ENCODE measurements at places on chromosomes 4 and X.

DNA sequence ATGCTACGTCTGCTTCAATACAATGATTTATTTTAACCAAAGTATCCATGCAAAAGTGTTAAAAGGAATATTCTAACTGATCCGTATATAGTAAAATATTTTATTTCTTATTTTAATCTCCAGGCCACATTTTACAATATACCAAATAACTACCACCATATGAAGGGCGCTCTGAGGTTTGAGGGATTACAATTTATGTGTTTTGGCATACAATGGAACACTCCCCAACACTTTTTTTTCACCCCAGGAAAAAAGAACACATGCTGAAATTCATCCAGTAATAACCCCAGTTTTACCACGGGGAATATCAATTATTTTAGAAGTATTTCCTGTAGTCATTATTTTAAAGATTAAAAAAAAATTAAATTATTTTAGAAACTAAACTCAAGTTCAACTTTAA is 65.4 kb downstream of the APBB2 start:
- DNase-seq: no peak

- no peak for DNase-seq
These were observed 114.7 kb upstream of the ARMCX2 start for GRCh38 chrX:101774340-101774739.

- DNase-seq: peak; percentile 19
These were observed at the start of gene GPRASP1 for GRCh38 chrX:102651242-102652011. GPRASP1 (plus strand) TSS chrX:102651483; CDS start chrX:102653914, 2,431 bp downstream.

DNA sequence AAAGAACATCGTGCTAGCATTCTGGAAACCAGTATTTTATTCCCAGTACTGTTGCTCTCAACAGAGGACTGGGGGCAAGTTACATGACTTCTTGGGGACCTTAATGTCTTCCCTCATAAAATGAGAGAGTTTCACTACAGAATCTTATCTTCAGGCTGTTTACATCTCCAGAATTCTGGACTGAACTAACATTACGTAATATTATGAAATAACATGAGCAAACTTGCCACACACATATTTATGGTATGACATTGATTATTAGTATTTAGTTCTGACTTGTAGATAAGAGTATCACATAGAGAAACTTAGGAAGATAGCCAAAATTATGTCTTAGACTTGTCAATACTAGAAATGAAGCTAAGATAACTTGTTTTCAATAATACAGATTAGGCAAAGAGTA is 68.0 kb downstream of the NFKB1 start:
- no peak for DNase-seq

GRCh38 chrX:104566681-104567501 is 892 bp downstream of the IL1RAPL2 start:
- DNase-seq: no peak

- no peak for DNase-seq
These were observed 35.2 kb downstream of the SLC25A5 start for GRCh38 chrX:119503484-119503861.

DNA sequence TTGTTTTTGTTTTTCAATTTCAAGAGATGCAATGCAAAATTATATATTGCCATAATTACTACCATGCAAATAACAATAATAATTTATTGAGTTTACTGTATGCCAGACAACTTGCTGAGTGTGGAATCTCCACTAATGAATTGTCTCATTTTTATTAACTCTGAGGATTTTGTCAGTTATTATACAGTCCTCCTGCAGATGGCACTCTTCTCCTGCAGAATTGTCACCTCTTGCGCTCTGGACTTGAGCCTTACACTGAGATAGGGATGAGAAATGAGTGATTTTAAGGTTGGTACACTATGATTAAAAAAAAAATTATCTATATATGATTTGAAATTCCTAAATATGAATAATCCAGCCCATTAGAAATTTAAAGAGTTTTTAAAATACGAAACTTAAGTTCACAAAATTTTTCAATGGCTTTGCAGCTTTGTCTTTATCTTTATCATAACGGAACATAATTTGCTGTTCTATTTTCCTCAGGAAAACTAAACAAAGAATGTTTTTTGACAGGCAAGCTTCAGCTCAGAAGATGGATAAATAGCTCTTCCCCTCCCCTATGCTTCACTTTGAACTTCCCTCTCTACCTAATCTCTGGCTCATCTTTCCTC is 12.7 kb upstream of the PAQR3 start:
- no peak for DNase-seq

DNA sequence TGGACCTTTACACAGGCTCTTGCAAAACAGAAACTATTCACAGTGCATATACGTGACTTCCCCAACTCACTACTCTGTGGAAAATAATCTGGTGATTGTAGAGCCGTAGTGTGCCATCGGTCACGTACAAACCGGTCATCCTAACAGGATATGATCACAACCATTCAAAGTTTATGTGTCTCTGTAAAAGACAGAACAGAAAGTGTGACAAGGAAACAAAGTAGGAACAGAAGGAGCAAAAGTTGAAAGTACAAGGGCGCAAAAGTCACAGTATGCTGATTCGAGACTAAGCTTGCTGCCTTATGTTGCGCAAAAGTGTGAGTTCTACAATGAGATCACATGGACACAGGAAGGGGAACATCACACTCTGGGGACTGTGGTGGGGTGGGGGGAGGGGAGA is 18.6 kb downstream of the MEPE start:
- no peak for DNase-seq

GRCh38 chr4:173257732-173258717 is 76.1 kb downstream of the HMGB2 start:
- DNase-seq: peak; percentile 21

GRCh38 chr4:68361146-68361589 is 11.3 kb upstream of the YTHDC1 start:
- no peak for DNase-seq

DNA sequence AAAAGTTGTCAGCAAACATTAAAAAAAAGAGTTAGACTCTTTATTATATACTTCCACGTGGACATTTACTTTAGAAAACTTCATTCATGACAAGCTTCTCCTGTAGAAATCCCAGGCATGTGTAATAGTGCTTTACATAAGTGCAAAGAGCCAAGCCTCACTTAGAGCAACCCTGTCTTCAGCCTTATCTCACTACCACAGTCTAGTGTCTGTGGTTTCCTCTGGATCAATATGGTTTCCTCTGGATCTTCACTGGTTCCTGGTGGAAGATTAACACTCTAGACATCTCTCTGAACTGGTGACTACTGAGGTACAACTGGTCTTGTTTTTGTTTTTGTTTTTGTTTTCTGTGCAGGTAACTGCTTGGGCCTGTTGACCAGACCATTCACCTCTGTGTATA is 18.4 kb upstream of the ARMCX5 start:
- DNase-seq: no peak

GRCh38 chr4:105147553-105148161 is 981 bp downstream of the TET2 start:
- no peak for DNase-seq

DNA sequence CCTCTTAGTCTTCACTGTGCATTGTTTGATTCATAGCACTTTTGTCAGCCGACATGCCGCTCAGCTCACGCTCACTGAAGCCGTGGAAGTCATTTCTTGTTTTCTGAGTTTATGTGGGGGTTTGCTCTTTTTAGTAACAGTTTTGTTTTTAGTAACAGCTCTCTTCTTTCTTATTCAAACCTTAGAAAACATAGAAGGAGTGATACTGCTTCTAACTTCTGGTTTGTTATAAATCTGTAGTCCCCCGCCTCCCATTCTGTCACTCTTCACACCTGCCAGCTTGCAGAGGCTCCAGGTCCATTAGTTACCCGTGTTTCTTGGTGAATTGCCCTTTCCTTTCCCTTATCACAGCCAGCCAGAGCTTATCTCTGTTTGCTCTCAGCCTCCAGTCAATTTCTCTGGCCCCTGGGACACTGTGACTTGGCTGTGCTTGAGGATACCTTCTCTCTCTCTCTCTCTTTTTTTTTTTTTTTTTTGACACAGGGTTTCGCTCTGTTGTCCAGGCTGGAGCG is 50.5 kb downstream of the GRK4 start:
- DNase-seq: no peak

- DNase-seq: no peak
These were observed 945.5 kb upstream of the AGA start for GRCh38 chr4:178387756-178388155.

DNA sequence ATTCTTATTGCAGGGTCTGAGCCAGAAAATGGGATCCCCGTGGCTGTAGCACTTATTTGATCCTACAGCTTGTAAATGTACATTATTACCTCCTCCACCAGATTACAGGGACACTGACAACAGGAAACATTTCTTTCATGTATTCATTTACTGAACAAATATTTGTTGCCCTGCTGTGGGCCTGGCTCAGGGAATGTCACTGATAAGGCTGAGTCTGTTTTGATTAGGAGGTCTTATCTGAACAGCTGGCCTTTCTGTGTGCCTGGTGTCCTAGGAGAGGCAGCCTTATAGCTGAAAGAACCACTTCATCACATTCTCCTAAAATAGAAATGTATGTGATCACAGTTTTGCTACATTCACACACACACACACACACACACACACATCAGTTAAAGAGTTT is 45.5 kb upstream of the PROM1 start:
- no peak for DNase-seq

GRCh38 chrX:31679861-31680260 is 608.0 kb upstream of the FTHL17 start:
- no peak for DNase-seq

DNA sequence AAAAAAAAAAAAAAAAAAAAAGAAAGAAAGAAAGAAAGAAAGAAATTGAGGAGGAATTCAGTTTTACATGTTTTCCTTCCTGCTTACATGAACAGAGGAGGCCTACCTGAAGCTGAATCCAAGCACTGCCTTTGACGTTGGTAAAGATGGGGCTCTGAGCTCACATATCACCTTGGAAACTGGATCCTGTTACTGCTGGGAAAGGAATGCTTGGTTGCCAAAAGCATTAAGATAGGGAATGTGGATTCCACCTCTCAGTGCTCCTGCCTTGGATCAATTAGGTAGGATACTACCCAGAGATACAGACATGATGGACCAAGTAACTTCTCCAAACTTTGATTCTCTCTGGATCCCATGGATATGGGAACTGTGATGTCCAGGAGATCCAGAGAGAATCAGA is 50.6 kb downstream of the NHS start:
- DNase-seq: no peak

- DNase-seq: no peak
These were observed 263.8 kb downstream of the PRDM5 start for GRCh38 chr4:120658772-120659171.

DNA sequence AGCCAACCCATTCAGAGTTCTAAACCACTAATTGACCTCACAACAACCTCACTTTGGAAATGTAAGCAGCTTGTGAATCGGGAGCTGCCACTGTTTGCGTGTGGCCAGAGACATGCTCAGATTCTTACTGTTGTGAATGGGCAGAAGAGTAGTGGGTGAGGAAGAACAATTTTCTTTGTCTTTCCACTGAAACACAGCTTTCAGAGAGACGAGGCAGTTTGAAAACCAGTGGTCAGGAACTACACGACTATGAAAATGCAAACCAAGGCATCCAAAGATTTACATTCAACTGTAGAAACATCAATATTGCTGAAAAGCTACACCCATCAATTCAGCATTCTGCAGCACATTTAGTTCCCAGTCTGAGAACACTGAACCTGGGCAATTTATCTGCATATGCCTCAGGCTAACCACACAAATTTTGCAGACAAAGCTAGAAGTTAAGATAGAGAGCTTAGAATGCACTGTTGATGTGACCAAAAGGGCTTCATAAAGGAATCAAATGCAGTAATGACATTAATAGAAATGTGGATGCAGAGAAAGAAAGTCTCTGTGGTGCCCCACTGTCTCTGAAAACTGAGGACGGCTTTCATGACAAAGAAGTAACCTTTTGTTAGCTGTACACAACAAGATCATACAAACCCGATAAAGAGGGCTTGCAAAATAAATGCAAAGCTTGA is 134.3 kb downstream of the APBB2 start:
- DNase-seq: no peak

DNA sequence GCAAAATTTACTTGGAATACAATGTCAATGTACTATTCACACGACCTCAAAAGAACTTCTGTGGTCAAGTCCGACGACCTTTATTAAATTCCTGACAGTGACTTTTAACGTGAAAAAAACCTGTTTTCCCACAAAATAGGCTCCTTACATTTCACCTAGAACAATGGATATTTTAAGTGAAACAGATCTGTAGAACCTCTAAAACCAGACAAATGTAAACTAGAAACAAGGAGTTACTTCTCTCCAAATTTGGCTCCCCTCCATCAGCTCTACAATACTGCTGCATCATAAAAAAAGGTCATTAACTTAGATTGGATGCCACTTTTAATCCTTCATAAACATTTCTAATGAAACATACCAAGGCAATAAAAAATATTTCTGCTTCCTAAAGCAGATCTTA is 1.2 kb downstream of the NEK1 start:
- no peak for DNase-seq

DNA sequence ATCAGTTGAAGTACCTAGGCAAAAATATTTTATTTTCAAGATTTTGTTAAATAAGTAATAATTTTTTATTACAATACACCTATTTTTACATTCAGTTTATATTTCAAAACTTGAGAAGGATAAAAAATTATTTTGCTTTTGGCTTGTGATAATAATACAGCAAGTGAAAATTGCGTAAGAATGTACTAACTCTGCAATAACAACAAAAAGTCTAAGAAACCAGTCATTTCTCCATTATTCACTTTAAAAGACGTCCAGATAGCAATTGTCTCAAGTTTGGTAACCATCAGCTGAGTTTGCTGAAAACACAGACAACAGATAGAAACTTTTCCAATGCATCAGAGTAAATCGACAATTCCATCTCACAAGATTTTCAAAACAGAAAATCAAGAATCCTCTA is 12.1 kb downstream of the CXCL8 start:
- DNase-seq: no peak

DNA sequence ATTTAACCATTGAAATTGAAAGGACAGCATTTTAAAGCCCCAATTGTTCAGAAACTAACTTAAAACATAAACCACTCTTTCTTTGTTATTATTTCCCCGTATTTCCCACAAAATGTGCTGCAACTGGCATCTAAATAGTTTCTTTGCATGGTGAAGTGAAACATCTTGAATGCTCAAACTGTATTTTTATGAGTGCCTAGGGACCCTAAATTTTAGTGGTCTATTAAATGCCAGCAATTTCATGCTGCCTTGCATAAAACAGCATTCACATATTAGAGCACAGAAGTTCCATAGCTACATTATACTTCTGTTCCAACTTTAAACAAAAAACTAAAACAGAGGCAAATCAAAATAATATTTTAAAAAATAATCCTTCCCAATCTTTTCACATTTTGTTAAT is 5.4 kb downstream of the RAB28 start:
- no peak for DNase-seq

DNA sequence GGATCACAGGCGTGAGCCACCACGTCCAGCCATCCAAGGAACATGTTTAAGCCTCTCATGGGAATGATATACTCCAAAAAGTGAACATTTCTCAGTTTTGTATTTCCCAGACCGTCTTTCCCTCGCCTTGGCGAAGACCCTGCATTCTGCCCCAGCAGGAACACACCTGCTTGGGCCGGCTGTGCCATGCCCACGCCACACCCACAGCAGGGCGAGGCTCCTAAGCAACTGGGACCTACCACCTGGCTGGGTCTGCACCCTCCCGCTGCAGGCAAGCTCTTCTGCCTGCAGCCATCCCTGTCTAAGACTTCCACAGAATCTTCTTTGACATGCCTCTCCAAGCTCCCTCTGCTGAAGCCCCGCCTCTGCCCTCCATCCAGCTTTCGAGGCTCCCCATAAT is 3.6 kb downstream of the CCNQ start:
- no peak for DNase-seq
